ENCODE measurements at places on chromosomes 2 and 18. TPM values are rescaled to one million over a fixed set of nuclear protein-coding genes. Genes with fewer than 3 reads are reported as not detected.

Gene DSG2
- under 0.01 TPM for total RNA-seq

Gene RUFY4
- not detected for total RNA-seq

Gene XIRP2
- not detected for total RNA-seq

Gene ALPI
- not detected for total RNA-seq

Gene ARHGAP25
- total RNA-seq: 3.1 TPM

Gene UGT1A10
- total RNA-seq: not detected

Gene CD207
- under 0.01 TPM for total RNA-seq

Gene RNF125
- total RNA-seq: 0.09 TPM

Gene EMILIN1
- total RNA-seq: 11.1 TPM

Gene EFR3B
- total RNA-seq: 0.28 TPM

Gene SP140
- total RNA-seq: not detected

Gene SOX11
- not detected for total RNA-seq

Gene TFCP2L1
- total RNA-seq: under 0.01 TPM

Gene NR4A2
- total RNA-seq: under 0.01 TPM

Gene TBR1
- total RNA-seq: under 0.01 TPM

Gene LAMA3
- total RNA-seq: 3.1 TPM

Gene DOCK10
- 17.6 TPM for total RNA-seq

Gene TUBA3D
- total RNA-seq: not detected

Gene IL1F10
- not detected for total RNA-seq

Gene ANKRD30B
- not detected for total RNA-seq

Gene ABCG8
- total RNA-seq: not detected

Gene MAPK4
- total RNA-seq: not detected

Gene RTP5
- not detected for total RNA-seq

Gene TNS1
- 27.4 TPM for total RNA-seq

Gene DLGAP1
- total RNA-seq: 0.09 TPM

Gene ERICH2
- not detected for total RNA-seq

Gene UGT1A4
- not detected for total RNA-seq

Gene GALNT3
- 0.09 TPM for total RNA-seq

Gene STARD6
- not detected for total RNA-seq

Gene SERPINB7
- not detected for total RNA-seq

Gene AGXT
- not detected for total RNA-seq

Gene GCKR
- 6.7 TPM for total RNA-seq

Gene DBI
- total RNA-seq: 83.5 TPM

Gene SCYGR4
- total RNA-seq: not detected

Gene RNPEPL1
- 25.3 TPM for total RNA-seq

Gene SCYGR5
- total RNA-seq: not detected

Gene ZNF396
- total RNA-seq: 0.56 TPM

Gene MEP1B
- 0.19 TPM for total RNA-seq

Gene HJURP
- total RNA-seq: 19.0 TPM

Gene RAB11FIP5
- total RNA-seq: 34.2 TPM

Gene MORN2
- total RNA-seq: 16.8 TPM

Gene MBD1
- 77.2 TPM for total RNA-seq

Gene PTRHD1
- total RNA-seq: 36.7 TPM

Gene ACOXL
- total RNA-seq: not detected

All from endothelial cell of coronary artery (primary cell).